ENCODE measurements at places on chromosomes 4 and X.

- DNase-seq, result no peak
Measured at GRCh38 chr4:26141911-26142638, 178.7 kb upstream of the RBPJ start.

GRCh38 chr4:152610131-152610530 lies 69.7 kb downstream of the TMEM154 start:
- DNase-seq, result no peak

- no peak for DNase-seq
Measured at GRCh38 chrX:40104630-40104984, 6.8 kb upstream of the BCOR start.

DNA sequence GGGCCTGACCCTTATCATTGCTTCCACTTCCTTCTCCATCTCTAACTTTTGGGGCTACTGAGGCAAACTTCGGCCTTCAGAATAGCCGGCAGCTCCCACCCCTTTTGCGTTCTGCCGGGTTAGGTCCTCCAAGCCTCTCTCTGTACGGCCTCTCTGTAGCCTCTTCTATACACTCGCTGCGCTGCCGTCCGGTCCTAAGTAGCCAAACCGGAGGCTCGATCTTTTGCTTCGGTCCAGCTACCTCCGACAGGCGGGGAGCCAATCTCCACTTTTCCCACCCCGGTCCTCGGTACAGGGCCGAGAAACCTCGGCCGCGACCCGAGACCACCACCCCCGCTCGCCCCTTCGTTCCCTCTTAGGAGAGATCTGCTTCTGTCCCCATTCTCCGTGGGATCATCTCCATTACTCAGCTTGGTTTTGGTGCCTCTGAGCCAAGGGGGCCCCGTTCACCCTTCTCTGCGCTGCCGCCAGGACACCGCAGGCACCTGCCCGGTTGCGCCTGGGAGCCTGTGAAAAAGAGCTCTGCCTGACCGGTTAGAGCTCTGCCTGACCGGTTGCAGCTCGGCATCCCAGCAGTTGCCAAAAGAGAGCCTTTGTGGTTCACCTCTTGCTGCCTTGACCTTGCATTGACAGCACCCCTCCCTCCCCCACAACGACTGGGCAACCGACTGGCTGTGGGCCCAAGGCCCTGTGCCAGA lies 1.0 kb upstream of the HTR2C start:
- no peak for DNase-seq

DNA sequence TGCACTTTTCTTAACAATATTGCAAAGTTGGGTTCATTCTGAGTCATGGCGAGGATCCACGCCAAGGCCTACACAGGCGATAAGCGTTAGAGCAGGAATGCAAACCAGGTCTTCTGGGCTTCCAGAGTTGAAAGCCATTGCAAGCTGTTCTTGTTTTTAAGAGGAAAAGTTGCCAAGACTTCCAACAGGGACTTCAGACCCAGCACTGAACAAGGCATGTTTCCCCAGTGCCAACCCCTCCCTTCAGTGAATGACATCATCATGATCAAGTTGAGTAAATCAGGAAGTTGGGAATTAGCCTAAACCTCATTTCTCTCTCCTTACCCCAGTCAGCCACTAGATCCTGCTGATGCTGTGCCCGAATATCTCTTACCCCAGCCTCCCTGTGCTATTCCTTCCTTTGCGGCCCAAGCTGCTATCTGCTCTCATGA lies 355.1 kb downstream of the HS3ST1 start:
- DNase-seq, result peak; percentile 93

DNA sequence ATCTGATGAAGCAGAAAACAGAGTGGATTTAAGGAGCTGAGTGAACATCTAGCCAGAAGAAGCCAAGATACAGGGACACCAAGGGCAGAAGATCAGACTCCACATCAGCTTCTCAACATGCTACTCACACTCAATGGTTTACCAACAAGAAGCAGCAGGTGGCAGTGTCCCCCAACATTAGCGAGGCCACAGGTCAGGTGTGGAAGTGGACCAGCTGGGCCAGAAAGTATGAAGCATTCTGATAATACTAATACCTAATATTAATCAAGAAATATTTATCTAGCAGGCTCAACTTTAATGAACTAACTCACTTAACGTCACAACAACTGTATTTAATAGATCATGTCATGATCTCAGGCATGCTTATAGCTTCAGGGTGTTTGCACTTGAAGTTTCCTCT lies 73.4 kb upstream of the TTC29 start:
- DNase-seq, result no peak

DNA sequence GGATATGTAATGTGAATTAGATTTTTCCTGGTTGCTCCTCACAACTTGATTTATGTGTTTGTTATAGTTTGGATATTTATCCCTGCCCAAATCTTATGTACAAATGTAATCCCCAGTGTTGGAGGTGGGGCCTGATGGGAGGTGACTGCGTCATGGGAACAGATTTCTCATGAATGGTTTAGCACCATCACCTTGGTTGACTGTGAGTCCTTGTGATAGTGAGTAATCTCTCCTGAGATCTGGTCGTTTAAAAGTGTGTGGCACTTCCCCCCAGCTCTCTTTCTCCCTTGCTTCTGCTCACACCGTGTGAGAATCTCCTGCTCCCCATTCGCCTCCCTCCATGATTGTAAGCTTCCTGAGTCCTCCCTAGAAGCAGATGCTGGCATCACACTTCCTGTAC lies 2.2 kb downstream of the MID2 start:
- no peak for DNase-seq

GRCh38 chrX:42027367-42028000 lies 104.1 kb upstream of the CASK start:
- no peak for DNase-seq

DNA sequence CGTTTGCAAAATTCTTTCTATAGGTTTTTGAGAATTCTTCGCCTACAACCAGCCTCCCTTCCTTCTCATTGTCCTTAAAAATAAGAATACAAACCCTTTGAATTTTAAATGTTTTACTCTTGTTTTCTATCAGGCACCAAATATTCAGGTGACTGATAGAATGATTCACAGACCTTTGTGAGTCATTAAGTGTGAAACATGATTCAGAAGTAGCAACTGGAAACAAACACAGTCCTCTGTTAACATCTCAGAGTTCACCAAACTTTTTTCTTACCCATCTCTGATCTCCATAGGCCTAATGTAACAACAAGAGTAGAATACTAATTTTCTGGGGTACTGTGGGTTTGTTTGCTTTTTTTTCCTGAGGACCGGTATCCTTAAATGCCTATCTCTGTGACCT lies 63.4 kb upstream of the MAB21L2 start:
- no peak for DNase-seq

GRCh38 chrX:120840827-120841226 lies 34.8 kb downstream of the CT47B1 start:
- no peak for DNase-seq

DNA sequence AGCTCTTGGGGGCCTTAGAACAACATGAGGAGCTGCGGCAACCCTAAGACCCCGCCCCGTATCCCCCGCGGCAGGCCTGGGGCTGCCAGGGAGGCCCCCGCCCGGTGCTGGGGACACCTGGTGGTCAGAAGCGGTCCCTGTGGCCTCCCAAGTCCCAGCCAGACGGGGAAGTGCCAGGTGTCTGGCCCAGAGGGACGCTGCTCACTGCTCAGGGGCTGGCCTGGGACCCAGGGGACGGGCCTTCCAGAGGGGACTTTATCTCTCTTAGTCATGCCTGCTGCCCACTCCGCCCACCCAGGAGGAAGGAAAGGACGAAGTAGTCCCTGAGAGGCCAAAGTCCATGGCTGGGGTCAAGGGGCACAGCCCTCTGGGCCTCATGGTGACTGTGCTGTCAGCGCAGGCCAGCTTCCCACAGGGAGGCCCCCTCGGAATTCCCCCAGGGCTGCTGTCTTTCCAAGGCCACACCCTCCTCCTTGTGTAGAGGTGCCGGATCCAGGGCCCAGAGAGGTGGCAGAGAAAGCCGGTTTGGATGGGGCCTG lies 31.0 kb upstream of the HTRA3 start:
- DNase-seq, result no peak

DNA sequence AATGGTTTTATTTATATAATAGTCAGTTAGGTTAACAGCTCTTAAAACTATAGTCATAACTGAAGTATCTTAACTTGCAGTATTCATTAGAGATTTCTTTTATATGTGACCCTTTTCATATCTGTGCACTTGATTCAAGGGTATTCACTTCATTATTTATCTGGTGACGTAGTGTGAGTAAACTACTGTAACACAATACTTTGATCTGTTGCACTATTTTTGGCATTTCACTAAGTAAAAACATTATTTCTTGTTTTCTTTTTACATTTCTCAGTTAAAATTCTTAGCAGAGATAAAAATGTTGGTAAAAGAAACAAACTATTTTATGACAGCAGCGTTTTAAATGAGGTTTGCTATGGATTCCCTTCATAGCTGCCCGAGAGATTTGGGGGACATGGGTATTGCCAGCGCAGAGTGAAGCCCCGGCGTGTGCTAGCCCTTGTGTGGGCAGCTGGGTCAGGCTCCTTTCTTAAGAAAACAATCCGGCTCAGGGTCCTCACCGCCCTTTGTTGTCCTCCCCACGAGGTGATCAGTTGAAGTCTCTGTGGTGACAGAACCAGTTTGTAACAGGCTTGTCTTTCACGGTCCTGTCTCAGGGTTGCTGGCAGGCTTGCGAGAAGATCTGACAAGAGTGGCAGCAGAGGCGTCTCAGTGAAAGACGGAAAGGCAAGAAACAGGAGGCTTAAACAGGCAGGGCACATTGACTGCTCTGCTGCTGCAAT lies 293.4 kb downstream of the BMPR1B start:
- DNase-seq, result no peak

GRCh38 chr4:87006426-87006675 lies 71.5 kb downstream of the AFF1 start:
- peak; percentile 52 for DNase-seq

Data from cerebellar nuclear complex (tissue), 1 donor.